ENCODE measurements at places on chromosomes 11 and 22.
A peak's percentile ranks its signal among the peaks of the same experiment; 100 is the strongest.

GRCh38 chr11:133078012-133078411 lies 454.3 kb downstream of the OPCML start:
- DNase-seq = no peak

DNA sequence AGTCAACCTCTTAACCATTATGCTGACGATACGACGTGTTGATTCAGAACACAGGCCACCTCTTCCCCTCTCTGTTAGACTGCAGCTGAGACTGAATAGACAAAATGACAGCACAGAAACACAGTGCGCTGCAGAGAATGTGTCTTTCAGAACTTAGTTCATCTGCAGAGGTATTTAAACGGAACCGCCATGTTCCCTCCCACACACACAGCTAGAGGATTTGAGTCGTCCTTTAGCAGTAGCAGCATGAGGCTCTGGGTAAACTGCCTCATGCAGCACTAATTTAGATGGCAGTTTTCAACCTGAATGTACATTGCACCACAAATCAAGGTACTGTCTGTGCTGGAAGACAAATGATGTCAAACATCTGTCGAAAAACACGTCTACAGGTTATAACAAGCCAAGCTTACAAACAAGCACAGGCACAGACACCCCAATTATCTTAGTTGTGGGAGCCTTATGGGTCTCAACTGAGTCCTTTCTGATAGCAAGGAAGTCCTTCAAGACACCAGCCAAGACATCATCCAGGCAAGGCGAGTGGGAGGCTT lies 76.6 kb upstream of the LRRC4C start:
- DNase-seq = no peak

DNA sequence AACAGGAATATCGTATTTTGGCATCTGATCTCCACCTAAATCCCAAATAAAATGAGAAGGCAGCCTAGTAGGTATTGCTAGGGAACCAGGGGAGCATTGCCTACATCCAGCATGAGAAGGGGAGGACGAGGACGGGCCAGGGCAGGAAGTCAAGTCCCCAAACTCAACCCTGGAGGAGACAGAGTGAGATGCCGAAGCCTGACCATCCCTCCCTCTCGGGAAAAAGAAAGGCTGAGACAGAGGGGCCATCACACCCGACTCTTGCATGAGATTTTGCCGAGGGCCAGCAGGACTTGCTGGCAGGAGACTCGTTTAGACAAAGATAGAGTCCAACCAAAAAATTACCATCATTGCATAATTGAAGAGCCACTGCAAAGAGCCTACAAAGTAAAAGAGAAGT lies 50.2 kb upstream of the SPATA19 start:
- DNase-seq = no peak

- no peak for DNase-seq
These were observed 1.1 kb upstream of the ABCG4 start for GRCh38 chr11:119147604-119148333.

DNA sequence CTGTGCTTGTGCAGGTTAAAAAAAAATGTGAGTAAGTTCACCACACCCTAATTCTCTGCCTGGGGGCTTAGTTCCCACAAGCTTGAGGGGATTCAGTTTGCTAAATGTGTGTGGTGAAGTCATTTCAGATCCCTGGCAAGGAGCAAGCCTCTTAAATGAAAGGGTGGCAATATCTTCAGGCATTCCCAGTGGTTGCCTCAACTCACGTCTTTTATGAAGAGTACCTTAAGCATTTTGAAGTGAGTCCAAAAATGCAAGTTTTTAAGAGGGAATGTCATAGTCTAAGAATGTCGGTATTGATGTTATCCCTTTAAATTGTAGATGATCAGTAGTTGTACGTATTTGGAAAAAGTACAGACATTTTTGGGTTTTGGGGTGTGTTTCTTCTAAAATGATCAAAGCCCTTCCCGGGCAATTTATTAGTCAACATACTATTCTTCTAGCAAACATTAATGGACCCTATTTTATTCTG lies 4.9 kb downstream of the TCP11L1 start:
- no peak for DNase-seq

DNA sequence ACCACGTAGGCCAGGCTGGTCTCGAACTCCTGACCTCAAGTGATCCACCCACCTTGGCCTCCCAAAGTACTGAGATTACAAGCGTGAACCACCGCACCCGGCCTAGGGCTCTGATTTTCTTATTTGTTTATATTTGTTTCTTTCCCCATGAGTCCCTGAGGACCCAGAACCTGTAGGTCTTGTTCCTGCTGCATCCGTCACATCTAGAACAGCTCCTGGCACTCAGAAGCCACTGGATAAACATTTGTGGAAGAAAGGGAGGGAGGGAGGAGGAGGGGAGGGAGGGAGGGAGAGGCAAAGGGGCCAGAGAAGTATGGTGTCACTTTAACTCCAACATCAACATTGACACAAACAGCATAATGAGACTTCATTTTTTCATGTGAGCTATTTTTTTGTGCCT lies 67.7 kb downstream of the CELSR1 start:
- no peak for DNase-seq

GRCh38 chr22:31962387-31963125 lies 18.2 kb downstream of the YWHAH start:
- DNase-seq = no peak

GRCh38 chr11:90737444-90738050 lies 514.7 kb upstream of the CHORDC1 start:
- DNase-seq = peak; percentile 62

DNA sequence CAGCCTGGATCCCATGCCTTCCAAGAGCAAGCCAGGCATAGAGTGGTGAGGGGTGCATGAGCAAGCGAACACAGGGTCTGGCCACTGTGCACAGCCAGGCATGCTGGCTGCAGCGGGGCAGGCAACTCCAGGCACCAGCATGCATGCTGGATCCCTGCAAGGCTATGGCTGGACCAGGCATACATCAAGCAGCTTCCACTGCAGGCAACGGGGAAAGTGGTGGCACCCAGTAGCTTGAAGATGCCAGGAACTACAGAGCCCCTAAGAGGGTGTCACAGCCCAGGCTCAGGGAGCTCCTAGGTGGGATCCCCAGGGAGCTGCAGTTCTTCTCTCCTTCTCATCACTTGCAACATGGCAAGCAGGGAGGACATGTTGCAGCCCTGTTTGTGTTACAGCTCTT lies 45.2 kb downstream of the CHST1 start:
- DNase-seq = no peak

DNA sequence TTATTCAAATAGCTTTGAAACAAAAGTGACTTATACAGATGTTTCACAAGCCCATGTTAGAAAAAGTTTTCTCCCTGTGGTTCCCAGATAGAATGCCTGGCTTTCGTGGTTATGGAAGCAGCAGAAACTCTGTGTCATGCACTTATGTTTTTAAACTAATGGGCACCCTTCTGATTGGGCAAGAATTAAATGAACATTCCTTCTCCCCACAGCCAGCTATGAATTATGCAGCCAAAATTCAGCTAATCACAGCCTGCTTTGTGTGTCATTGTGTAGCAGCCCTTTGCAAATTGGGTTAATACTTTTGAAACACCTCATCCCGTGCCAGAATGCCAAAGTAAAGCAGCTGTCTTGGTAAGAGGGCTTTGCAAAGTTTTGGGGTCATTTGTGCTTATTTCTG lies 46.9 kb downstream of the PANX1 start:
- no peak for DNase-seq

- no peak for DNase-seq
These were observed 7.7 kb downstream of the CHRDL2 start for GRCh38 chr11:74723511-74723910.

GRCh38 chr11:6737872-6738466 lies 33.8 kb downstream of the OR2AG2 start:
- no peak for DNase-seq

- no peak for DNase-seq
These were observed 90.3 kb downstream of the ZBTB16 start for GRCh38 chr11:114149689-114150407.

DNA sequence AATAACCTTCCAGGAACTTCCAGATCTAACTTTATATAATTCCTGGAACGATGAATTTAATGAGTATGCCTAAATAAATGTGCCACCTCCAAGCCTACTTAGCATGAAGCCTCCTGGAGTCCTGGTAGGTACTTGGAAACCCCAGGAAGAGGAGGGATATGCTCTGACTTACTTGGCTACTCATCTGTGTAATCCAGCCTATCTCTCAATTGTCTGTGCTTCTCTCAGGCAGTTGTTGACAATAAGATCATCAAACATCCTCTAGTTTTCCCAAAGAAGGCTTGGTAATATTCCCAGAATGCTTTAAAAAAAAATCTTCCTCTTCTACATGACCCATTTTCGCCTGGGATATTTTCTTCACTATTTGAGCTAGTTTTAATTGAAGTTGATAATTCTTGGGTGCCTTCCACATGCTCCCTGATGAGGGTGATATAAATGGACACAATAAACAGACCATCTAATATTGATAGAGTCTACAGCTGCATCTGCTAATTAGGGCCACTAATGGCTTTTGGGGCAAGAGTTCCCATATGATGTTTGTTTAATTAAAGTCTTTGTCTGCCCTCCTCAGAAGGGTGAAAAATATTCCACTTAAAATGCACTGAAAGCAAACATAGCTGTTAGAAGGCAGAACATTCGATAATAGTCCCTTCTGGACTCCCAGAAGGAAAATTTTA lies 75.5 kb upstream of the RAB38 start:
- DNase-seq = no peak

GRCh38 chr11:96254087-96254486 lies 88.9 kb downstream of the MAML2 start:
- DNase-seq = no peak

GRCh38 chr11:128518493-128519207 lies 68.7 kb downstream of the ETS1 start:
- DNase-seq = no peak

DNA sequence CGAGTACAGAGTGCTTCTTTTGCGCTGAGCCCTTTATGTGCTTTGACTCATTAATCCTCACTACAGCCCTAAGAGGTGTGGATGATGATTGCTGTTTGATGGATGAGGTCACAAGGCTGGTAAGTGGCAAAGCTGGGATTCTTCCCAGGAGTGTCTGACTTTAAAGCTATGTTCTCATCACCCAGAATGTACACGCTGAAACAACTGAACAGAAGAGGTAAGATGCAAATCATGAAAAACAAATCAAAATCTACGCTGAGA lies 37.7 kb upstream of the CREB3L1 start:
- no peak for DNase-seq

- DNase-seq = no peak
These were observed 380.6 kb downstream of the CTTN start for GRCh38 chr11:70778883-70779282.

GRCh38 chr22:41732096-41732772 lies 32.9 kb downstream of the MEI1 start:
- no peak for DNase-seq

DNA sequence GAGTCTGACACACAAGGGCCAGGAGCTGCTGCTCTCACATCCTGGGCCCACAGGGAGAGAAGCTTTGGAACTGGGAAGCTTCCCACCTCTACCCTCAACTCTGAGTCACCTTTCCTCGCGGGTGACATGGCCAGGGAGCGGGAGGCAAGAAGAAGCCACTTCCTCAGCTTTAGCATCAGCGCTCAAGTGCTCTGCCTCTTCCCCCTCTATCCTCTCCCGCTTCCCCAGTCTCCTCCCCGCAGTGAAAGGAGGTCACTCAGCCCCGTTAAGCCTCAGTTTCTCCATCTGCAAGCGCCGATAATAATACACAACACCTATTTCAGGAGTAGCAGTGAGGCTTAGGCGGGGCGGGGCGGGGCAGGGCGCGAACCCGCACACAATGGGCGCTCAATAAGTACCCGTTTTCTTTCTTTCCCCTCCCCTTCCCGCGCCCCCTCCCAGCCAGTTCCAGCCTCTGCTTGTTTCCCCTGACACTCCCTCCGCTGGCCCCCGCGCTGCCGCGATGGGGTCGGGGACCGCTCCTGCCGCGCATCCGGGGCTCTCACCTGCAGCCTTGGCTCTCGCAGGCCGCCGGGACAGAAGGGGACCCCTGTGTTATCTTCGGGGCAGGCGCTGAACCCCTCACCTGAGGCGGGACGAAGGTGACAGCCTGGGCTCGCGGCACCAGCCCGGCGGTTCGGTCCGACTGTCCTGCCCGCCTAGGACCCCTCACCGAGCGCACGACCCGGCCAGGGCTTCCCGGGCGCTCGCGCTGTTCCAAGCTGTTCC lies 892 bp downstream of the GDPD5 start:
- no peak for DNase-seq

GRCh38 chr11:77144857-77145428 lies 16.9 kb downstream of the MYO7A start:
- DNase-seq = no peak

DNA sequence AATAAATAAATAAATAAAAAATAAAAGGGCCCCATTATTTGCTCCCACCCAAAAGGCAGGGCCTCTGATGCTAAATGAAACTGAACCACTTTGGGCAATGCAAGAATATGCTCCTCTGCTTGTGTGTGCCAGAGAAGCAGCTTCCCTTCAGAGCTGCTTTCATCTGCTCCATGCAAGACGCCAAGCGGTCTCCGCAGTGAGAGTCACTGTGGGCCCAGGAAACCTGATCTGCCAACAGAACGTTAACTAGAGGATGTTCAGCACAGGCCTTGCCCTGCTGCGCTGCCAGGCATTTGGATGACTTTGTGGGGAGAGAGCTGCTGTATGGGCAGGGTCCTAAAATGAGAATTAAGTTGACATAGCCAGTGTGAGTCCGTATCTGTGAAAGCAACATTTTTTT lies 43.7 kb upstream of the APOA1 start:
- DNase-seq = no peak

- DNase-seq = no peak
These were observed 34.8 kb upstream of the MYOD1 start for GRCh38 chr11:17684550-17684949.

DNA sequence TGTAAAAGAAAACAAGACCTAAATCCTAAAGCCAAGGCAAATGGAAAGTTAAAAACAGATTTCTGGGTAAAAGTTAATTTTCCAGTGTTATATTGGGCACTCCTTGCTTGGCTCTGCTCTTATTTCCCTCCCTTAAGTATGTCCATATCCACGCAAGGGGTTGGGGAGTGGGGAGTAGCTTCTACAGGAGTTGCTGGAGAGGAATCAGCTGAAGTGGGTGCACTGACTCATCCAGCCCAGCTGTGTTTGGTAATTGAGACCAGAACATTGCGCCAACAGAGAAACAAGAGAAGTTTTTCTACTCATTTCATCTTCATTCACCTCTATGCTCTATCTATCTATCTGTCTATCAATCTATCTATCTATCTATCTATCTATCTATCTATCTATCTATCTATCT lies 298.4 kb upstream of the PDGFD start:
- DNase-seq = peak; percentile 39

DNA sequence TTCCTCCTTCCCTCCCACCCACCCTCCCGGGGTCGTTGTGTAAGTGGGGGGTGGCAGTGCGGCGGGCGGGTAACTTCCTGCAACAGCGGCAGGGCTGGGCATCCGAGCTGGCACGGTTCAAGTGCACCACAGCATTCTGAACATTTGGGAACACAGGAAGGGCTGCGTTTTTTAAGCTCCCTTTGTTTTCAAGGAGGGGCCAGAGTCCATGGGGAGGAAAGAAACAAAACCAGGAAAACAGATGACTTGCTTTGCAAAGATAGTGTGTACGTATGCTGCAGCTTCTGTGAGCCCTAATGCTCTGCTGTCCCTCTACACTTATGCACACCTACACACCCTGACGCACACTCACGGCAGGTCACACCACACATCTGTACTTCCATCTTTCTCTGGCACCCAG lies 152.5 kb downstream of the FBXO7 start:
- DNase-seq = no peak

- DNase-seq = no peak
These were observed 37.1 kb downstream of the RAB30 start for GRCh38 chr11:83034673-83035014.
